Stimulated activated memory B cell treated with anti-CD40 and anti-IgM and Interleukin-4, amounts not matched to agents 10 μg/mL and 1 μg/mL and 100 μg/mL, for 72 hours (primary cell): ENCODE measurements at places on chromosomes 3 and 15.

DNA sequence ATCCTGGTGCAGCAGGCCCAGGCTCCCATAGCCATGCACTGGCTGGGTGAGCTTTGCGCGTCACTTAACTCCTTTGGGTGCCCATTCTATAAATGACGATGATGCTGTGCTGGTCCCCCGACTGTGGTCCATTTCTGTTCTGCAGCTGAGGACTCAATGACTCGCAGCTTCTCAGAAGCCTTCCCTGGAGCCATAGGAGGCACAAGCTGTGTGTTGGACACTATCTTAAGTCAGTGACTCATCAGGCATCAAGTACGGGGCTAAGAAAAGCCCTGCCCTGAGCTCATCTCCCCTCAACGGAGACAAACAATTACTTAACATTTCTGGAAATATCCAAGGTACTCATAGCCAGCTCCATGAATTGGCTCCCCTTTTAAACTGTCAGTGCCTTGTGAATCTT is 13.8 kb upstream of the MUSTN1 start:
- ATAC-seq = no peak
- H3K4me1 ChIP-seq = no peaks in the 10 kb centered on the region
- peaks cover 43% of the 10 kb centered on the region for H3K36me3 ChIP-seq

DNA sequence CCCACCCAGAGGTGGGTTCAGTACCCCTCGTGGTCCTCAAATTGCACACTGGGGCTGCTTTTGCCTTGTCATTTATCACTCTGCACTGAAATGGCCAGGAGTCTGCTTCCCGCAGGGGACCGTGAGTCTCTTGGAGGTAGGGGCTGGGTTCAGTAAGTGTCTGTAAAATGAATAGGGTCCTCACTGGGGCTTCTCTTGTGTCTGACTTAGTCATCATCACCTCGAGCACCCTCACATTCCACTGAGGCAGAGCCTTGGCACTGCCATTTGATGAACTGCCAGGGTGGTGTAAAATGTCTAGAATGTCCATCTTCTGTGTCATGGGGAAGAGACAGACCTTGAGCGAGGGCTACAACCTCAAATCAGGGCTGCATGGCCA is 61.0 kb upstream of the RYK start:
- peaks cover 15% of the 10 kb centered on the region for H3K4me1 ChIP-seq
- H3K27ac ChIP-seq = no peak overlapping the region
- H3K27me3 ChIP-seq = peaks cover 71% of the 10 kb centered on the region
- H3K36me3 ChIP-seq = no peaks in the 10 kb centered on the region

DNA sequence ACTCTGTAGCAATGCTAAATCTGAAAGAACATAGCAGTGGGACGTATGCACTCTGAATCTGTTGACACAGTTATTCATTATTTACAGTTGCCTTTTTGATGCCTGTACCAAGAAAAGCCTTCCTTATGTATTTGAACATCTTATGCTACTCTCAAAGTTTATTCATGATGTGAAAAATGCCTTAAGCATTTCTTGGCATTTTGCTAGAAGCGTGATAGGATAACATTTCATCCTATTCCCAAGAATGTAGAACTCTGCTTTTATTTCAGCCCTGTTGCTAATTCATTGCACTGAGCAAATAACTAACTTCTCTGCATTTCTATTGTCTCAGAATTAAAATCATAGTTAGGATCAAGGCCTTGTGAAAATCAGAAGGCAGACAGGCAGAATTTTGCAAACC is 105.5 kb downstream of the STRIT1 start:
- H3K36me3 ChIP-seq = no peaks in the 10 kb centered on the region
- no peaks in the 10 kb centered on the region for H3K27me3 ChIP-seq
- no peak overlapping the region for H3K27ac ChIP-seq
- no peak overlapping the region for H3K4me3 ChIP-seq
- no peak for ATAC-seq
- no peaks in the 10 kb centered on the region for H3K4me1 ChIP-seq

- H3K4me3 ChIP-seq = no peak overlapping the region
- peaks cover 27% of the 10 kb centered on the region for H3K4me1 ChIP-seq
- peaks cover 42% of the 10 kb centered on the region for H3K27me3 ChIP-seq
- no peak for ATAC-seq
- no peak overlapping the region for H3K27ac ChIP-seq
These were observed 12.0 kb upstream of the RASGRF1 start for GRCh38 chr15:79102595-79102994.

- no peaks in the 10 kb centered on the region for H3K36me3 ChIP-seq
- H3K4me1 ChIP-seq = no peaks in the 10 kb centered on the region
- H3K27ac ChIP-seq = no peak overlapping the region
- no peaks in the 10 kb centered on the region for H3K27me3 ChIP-seq
- no peak overlapping the region for H3K4me3 ChIP-seq
These were observed 74.6 kb downstream of the FMN1 start for GRCh38 chr15:33119865-33120264.

- H3K4me3 ChIP-seq = no peak overlapping the region
- peaks cover 6% of the 10 kb centered on the region for H3K36me3 ChIP-seq
- no peak overlapping the region for H3K27ac ChIP-seq
These were observed 4.5 kb upstream of the PRKAR2A start for GRCh38 chr3:48852151-48852550.

GRCh38 chr3:31189971-31190370 is 295.5 kb upstream of the GADL1 start:
- H3K4me1 ChIP-seq = no peaks in the 10 kb centered on the region
- H3K4me3 ChIP-seq = no peak overlapping the region
- no peak overlapping the region for H3K27ac ChIP-seq
- no peaks in the 10 kb centered on the region for H3K36me3 ChIP-seq
- ATAC-seq = no peak
- H3K27me3 ChIP-seq = peaks cover 9% of the 10 kb centered on the region

DNA sequence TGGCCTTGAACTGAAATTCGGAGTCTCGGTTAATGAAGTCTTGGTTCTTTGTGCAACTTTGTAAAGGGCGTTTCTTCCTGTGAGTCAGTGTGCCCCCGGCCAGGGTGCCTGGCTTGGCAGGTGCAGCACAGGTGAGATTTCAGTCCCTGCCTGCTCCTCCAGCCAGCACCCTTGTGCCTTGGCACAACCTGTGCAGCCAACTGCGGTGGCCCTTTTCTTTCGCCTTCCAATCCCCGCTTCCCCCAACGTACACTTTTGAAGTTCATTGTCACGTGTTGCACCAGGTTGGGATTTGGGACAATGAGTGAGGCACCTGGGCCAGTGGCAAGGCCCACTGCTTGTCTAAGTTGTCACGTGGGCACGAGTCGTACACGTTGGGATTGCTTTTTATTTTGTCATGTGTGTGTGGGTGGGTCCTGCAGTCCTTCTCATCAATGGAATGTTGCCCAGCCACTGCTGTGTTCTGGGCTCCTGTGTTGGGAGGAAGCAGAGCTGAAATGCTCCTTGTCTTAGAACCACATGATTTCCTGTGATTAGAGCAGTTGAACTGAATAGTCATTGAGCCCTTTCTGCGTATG is 242.9 kb upstream of the BHLHE40 start:
- H3K27me3 ChIP-seq = no peaks in the 10 kb centered on the region
- peaks cover 96% of the 10 kb centered on the region for H3K36me3 ChIP-seq
- no peak for ATAC-seq
- peaks cover 44% of the 10 kb centered on the region for H3K4me1 ChIP-seq
- no peak overlapping the region for H3K4me3 ChIP-seq

DNA sequence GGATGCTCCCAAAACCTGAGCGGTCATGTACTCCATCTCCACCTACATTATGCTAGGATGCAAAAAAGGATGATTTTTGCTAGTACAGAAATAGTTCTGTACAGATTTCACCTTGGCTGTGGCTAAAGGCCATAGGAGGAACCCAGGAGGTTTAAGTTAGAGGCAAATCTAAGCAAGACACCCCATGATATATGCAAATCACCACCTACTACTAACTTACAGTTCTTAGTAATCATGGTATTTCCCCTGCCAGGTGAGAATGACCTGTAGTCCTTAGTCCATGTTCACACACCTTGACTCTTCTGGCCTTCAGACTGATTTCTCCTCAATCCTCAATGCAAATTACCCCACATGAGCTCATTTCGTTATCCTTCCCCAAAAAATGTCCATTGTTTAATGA is 154.2 kb downstream of the IMPG2 start:
- no peaks in the 10 kb centered on the region for H3K36me3 ChIP-seq
- H3K4me1 ChIP-seq = peaks cover 9% of the 10 kb centered on the region
- peaks cover 15% of the 10 kb centered on the region for H3K27me3 ChIP-seq
- no peak overlapping the region for H3K4me3 ChIP-seq
- H3K27ac ChIP-seq = no peak overlapping the region

GRCh38 chr3:72338082-72338941 is 509.9 kb downstream of the SHQ1 start:
- no peaks in the 10 kb centered on the region for H3K4me1 ChIP-seq
- H3K27ac ChIP-seq = no peak overlapping the region
- H3K36me3 ChIP-seq = no peaks in the 10 kb centered on the region
- peaks cover 10% of the 10 kb centered on the region for H3K27me3 ChIP-seq
- ATAC-seq = no peak

DNA sequence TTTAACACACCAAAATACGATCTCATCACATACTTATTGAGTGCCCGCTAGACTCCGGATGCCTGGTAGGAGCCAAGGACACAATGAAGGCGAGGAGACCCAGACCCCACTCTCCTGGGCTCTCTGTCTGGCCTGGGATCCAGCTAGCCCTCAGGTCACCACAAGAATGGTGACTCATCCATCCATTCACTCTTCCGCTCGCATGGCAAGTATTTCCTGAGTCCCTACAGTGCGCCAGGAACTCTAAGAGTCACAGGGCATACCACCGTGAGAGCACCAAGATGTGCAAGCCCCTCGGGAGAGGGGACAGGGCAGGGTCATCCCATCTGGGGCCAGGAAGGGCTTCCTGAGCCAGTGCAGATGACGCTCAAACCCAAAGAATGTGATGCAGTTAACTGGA is 101.6 kb upstream of the PRR20G start:
- no peak overlapping the region for H3K27ac ChIP-seq
- H3K27me3 ChIP-seq = peaks cover 60% of the 10 kb centered on the region
- no peak for ATAC-seq
- no peaks in the 10 kb centered on the region for H3K36me3 ChIP-seq
- H3K4me1 ChIP-seq = no peaks in the 10 kb centered on the region

GRCh38 chr15:93987068-93987467 is 244.3 kb upstream of the MCTP2 start:
- H3K36me3 ChIP-seq = no peaks in the 10 kb centered on the region
- no peak overlapping the region for H3K27ac ChIP-seq
- no peak overlapping the region for H3K4me3 ChIP-seq
- ATAC-seq = no peak
- peaks cover 18% of the 10 kb centered on the region for H3K27me3 ChIP-seq

DNA sequence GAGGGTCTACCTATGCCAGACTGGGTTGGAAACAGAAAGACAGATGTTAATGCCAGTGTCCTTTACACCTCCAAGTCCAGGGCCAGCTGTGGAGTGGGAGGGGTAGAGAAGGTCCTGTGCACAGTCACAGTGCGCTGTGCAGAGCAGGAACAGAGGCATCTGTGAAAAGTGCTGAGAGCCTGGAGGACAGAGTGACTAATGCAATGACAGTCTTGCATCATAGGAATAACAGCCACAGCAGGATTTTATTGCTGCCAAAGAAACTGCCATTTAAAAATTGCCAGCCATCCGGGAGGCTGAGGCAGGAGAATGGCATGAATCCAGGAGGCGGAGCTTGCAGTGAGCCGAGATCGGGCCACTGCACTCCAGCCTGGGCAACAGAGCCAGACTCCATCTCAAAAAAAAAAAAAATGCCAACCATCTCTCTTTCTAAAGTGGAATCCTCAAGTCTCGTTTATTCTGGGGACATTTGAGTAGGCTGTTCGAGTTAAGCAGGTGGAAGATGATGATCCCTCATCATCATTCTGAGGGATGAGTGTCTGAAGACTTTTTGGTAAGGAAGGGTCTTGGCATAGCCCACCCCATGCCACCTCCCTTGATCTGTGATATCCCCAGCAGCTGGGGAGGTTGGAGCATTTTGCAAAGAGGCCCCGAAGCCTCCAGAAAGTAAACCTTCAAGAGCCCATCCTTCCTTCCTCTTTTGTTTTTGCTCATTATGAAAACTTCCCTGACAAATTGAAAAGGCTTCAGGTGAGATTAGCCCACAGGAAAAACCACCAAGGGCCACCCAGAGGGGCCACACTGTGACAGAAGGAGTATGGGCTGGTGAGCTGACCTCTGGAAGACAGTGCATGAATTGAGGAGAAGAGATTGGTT is 7.7 kb downstream of the CCR2 start:
- H3K36me3 ChIP-seq = peaks cover 5% of the 10 kb centered on the region
- ATAC-seq = peak; percentile 52
- H3K27me3 ChIP-seq = no peaks in the 10 kb centered on the region
- peak overlapping the region; percentile 33 for H3K27ac ChIP-seq

DNA sequence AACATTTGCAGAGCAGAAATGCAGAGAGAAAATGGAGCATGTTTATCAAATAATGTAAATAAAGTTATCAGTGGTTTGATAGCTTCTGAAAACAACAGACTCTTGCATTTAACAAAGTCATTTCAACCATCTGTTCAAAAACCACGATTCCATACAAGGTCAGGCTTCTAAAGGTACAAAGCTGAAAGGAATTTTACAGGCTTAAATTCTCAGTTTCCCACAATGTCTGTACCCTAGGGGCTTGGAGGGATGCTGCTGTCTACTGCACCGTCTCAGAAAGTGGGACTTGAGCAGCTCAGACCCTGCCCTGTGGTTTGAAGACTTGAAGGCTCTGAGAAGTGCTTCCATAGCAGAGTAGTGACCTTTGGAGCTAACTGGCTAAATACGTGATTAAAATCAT is 30.4 kb upstream of the TM4SF1 start:
- peaks cover 20% of the 10 kb centered on the region for H3K27me3 ChIP-seq
- no peak overlapping the region for H3K27ac ChIP-seq
- H3K36me3 ChIP-seq = no peaks in the 10 kb centered on the region
- H3K4me1 ChIP-seq = no peaks in the 10 kb centered on the region
- ATAC-seq = no peak
- no peak overlapping the region for H3K4me3 ChIP-seq

DNA sequence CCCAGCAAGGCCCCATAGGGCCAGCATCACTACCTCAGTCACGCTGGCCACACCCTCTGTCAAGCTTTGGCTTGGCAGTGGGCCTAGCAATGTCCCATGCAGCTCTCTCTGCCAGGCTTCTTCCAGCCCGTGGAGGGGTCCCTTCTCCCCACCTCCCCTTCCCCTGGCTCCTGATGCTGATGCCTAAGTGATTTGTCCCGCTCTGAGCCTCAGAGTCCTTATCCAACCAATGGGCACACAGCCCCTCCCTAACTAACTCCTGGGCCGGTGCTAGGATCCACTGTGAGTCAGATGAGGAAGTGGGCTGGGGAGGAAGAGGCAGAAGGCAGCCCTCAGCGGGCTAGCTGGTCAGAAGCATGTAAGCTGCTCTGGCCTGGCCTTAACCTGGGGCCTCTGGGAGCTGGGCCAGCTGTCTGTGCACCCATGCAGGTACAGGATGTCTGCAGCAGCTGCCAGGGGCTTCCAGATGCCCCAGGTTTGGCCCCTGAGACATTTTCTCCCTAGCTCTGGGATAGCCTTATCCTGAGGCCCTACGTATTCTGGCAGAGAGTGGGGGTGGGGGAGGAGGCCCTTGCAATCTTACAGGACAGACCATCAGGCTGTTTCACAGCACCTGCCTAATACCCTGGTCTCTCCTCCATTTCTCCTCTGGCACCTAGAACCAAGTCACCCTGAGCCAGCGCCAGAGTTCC is 740 bp upstream of the ZBTB47 start:
- peaks cover 12% of the 10 kb centered on the region for H3K36me3 ChIP-seq
- peaks cover 18% of the 10 kb centered on the region for H3K27me3 ChIP-seq
- peak; percentile 54 for ATAC-seq
- H3K4me1 ChIP-seq = peaks cover 23% of the 10 kb centered on the region

- H3K4me1 ChIP-seq = no peaks in the 10 kb centered on the region
- H3K36me3 ChIP-seq = no peaks in the 10 kb centered on the region
- H3K27me3 ChIP-seq = peaks cover 48% of the 10 kb centered on the region
- no peak overlapping the region for H3K4me3 ChIP-seq
These were observed 43.2 kb upstream of the TSEN2 start for GRCh38 chr3:12440927-12441714.

GRCh38 chr15:23857028-23857641 is 170.0 kb upstream of the NDN start:
- no peaks in the 10 kb centered on the region for H3K36me3 ChIP-seq
- no peak for ATAC-seq
- no peaks in the 10 kb centered on the region for H3K27me3 ChIP-seq
- no peak overlapping the region for H3K27ac ChIP-seq
